ENCODE measurements at places on chromosomes 5 and 9. TPM values are rescaled to one million over a fixed set of nuclear protein-coding genes. Genes with fewer than 3 reads are reported as not detected.
A peak's percentile ranks its signal among the peaks of the same experiment; 100 is the strongest.

HBEGF gene
- polyA plus RNA-seq, result 4.7 TPM

DNA sequence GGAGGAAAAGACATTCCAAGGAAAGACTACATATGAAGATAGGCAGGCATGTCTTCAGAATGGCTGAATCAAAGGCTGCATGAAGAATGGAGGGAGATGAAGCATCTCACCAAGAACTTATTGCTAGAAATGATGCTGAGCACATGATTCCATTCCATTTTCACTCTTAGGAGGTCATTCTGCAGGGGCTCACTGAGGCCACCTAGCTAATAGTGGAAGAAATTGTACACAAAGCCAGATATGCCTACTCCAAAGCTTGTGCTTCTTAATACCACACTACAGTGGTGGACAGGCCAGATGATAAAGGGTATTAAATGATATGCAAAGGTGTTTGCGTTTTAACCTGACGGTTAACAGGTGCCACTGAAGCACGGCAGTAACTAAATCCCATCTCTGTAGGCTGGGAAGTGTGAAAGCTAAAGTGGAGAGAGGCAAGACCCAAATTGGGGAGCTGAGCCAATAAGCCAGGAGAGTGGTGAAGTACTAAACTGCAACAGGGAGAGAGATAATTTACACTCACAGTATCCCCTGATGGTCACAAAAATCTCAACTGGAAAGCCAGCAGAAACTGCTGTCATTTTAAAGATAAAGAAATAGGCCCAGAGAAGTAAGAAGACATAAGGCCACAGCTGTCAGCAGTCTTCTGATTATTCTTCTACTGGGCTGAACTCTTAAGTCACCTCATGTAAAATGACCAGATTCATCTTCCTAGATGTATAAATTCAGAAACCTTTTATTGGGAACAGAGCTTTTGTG, 14.6 kb downstream of the NDUFA8 start:
- no peak for DNase-seq

- no peak for DNase-seq
Observed at GRCh38 chr5:121182788-121183490, 668.7 kb upstream of the FTMT start.

DNA sequence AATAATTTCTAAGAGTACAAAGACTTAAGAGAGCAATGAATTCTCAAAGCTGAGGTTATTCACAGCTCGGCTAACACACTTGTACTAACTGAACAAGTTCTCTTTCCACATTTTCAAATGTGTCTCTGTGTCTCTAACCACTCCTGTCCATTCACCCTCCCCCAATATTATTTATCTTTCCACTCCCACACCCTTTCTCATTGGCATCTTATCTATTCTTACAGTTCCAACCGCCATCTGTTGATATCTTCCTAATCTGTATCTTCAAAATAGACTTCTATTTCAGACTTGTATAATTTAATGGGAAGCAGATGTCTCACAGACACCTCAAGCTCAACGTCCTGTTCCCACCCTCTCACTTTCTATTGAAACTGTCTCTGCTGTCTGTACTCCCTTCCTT, 205.9 kb downstream of the ANXA1 start:
- DNase-seq, result no peak

GAS1 gene
- polyA plus RNA-seq, result 23.6 TPM

PCDHGA6 gene
- 1.9 TPM for polyA plus RNA-seq

DNA sequence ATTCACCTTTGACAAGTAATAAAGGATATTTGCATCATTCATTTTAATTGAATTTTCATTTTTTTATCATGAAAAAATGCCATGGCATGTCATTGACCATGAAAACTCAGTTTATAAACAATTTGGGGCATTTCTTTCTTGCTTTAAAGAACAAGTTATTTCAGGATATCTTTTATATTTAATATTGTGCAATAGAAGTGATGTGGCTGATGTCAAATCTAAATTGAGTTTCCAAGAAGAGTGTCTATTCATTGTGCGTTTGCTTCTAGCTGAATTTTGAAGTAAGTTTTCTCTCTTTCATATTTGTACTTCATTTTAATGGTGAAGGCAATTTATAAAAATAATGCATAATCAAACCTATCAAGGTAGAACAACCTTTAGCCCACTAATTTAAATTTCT, 30.5 kb downstream of the MACIR start:
- no peak for DNase-seq

GRCh38 chr5:172274951-172275753, 8.4 kb downstream of the UBTD2 start:
- no peak for DNase-seq

DNA sequence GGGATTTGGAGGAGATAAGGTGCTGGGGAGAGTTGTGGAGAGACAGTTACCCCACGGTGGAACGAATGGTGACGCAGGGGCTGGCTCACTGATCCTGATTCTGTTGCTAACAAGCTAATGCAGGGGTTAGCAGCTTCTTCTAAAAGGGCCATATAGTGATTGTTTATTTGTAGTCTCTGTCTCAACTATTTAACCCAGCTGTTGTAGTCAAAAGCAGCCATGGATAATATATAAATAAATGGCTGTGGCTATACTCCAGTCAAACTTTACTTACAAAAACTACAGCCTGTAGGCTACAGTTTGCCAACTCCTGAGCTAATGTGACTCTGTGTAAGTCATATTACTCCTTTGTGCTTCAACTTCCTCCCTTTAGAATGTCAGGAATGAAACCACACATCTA, 21.8 kb downstream of the STOM start:
- DNase-seq, result no peak

- peak; percentile 91 for DNase-seq
Observed at GRCh38 chr5:58751222-58751837, 168.5 kb downstream of the RAB3C start.

RNF38 gene
- 24.4 TPM for polyA plus RNA-seq

DNA sequence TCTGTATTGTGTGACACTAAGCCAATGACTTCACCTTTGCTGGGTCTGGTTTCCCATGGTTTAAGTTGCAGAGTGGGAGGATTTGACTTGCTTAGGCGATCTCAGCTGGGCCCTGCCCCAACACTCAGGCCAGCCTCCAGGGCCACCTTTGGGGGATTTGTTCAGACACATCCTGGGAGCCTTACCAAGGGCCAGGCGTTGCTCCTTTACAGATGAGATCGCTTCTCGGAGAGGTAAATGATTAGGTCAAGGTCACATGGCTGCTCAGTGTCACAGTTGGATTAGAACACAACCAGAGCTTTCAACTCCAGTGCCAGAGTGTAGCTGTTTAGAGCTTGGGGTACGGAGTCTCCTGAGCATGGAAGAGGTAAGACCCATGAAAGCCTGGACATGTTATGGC, 57.5 kb downstream of the COL27A1 start:
- no peak for DNase-seq

- DNase-seq, result no peak
Observed at GRCh38 chr5:141234109-141234667, 11.0 kb upstream of the PCDHB15 start.

DNA sequence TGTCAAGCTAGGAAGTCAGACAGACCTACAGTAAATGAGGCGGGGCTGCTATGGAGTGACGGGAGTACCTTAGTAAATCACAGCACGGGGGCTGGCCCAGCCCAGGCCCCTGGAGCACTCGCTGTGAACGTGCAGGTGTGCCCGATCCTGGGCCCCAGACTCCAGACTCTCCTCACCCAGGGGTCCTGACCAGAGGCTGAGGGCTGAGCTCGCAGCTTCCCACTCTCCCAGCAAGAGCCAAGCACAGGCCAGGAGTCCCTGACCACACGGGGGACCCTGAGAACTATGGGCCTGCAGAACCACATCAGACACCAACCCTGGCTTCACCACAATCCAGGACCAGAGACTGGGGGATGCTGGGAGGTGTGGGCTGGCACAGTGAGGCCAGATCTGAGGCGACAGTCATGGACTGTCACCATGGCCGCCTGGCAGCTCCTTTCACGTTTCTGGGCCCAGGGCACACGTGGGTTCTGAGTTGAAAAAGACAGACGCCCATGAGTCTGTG, 73.4 kb downstream of the ADAMTS2 start:
- no peak for DNase-seq

Measured in large intestine (tissue), 12 donors.